ENCODE measurements at places on chromosomes 12 and 14.

GRCh38 chr12:49673446-49674317, 33.5 kb downstream of the FMNL3 start:
- DNase-seq: peak; percentile 75

DNA sequence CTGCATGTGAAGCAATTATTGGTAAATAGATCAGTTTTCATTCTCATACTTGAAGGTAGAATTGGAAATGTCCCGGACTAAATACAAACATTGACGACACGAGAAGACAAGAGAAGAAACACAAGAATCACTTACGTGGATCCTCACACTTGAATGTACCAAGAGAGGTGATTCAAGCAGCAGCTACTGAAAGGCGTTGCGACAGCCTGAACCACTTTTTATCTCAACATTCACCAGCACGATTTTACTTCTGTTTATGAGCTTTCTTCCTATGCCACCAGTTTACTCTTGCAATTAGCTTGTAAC, 3.6 kb upstream of the FZD10 start:
- DNase-seq: no peak

DNA sequence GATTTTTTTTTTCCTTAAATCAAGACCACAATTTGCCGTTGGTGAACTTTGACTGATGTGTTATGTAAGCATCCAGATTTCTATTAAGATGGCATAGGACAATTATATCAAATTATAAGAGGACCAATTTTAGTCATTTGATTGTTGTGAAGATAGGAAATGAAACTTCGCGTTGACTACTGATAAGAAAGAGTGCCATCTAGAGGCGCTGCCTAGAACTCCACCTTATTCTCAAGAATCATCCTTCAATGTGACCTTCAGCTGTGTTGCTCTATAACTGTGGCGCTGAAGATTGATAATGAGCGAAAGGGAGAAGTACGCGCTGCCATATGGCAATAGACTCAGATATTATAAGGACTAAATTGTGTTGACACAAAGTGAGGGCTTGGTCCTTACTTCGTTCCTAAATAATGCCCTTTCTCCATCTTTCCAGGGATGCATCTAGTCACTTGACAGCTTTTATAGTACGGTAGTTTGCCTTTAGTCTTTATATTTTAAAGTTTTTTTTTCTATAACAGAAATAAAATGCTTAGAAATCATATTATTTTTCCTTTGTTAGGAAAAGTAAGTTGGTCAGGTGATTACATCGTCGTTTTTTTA, 350.8 kb upstream of the STXBP6 start:
- no peak for DNase-seq

- DNase-seq: no peak
Observed at GRCh38 chr14:106060276-106060975, 534.0 kb downstream of the TMEM121 start.

DNA sequence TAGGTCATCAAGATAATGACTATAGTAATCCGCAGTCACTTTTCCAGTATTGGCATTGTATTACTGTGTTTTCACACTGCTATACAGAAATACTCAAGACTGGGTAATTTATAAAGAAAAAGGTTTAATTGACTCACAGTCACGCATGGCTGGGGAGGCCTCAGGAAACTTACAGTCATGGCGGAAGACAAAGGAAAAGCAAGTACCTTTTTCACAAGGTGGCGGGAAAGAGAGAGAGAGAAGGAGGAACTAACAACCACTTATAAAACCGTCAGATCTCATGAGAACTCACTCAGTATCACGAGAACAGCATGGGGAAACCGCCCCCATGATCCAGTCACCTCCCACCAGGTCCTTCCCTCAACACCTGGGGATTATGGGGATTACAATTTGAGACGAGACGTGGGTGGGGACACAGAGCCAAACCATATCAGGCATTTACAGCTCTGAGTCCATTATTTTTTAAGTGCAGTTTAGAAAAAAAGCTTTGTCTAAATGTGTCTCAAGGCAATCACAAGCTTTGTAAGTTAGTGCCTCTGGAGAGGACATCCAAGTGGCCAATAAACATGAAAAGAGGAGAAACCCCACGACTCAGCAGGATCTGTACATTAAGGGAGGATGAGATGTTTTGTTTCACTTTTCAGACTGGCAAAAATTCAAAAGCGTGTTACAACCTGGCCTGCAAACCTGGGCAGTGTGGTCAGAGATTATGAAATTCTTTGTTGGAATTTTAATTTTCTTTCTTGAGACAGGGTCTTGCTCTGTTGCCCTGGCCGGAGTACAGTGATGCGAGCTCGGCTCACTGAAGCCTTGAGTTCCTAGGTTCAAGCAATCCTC, 82.0 kb downstream of the DNAH10 start:
- no peak for DNase-seq

GRCh38 chr12:24048446-24048845, 99.0 kb upstream of the SOX5 start:
- DNase-seq: no peak

GRCh38 chr12:12158858-12159257, 88.1 kb downstream of the BCL2L14 start:
- DNase-seq: no peak

DNA sequence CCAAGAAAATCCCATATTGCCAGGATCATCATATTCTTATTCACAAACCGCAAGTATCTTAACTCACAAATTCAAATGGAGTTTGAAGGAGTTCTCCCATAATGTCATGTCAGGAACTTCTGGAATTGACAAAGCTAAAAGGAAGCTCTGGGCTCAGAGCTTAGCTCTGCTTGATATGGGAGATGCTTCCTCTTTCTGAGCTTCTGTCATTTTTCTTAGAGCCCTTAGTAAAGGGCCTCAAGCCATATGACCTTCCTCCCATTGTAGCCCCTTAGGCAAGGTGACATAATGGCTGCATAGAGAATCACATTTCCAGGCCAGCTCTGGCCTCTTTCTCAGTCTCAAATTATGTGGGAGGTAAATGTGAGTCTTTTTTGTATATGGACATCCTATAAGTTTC, 40.9 kb downstream of the SLC4A8 start:
- no peak for DNase-seq

DNA sequence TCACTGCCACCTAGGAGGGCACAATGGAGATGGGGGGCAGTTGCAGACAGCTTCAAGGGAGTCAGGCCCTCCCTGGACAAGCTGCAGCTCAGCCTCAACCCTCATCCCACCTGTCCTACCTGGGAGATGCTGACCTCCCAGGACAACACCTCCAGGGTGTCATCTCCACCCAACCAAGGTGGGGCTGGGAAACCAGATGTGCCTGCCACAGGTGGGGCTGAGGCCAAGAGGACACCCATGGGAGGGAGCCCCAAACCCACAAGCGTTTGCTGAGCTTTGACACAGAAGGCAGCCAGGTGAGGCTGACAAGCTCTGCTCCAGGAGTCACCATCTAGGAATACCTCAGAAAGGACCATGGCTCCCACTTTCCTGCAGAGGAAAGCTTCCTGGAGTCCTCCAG, 31.5 kb downstream of the ZFP36L1 start:
- no peak for DNase-seq

GRCh38 chr14:98510392-98510791, 761.6 kb downstream of the BCL11B start:
- no peak for DNase-seq

GRCh38 chr12:92133171-92133570, 12.5 kb downstream of the BTG1 start:
- no peak for DNase-seq

DNA sequence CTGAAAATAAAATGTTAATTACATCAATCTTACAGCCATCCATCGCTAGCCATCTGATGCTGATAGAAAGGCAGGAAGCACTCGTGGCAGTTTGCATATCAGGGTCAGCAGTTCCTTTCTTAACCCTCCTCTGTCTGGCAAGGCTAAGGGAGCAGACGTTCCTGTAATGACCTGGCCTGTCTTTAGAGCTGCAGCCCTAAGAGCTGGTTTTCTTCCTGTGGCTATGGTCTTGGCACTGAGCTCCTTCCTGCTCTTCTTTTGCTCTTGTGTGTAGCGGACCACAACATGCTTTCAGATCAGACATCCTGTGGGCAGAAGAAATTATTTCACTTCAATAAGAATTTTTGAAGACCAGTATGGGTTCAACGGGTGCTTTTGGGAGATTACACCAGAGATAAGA, 170.4 kb downstream of the DAD1 start:
- no peak for DNase-seq

GRCh38 chr12:75366629-75367028, 24.3 kb upstream of the GLIPR1L2 start:
- DNase-seq: no peak

GRCh38 chr12:29771165-29771564, 12.6 kb downstream of the TMTC1 start:
- no peak for DNase-seq

- no peak for DNase-seq
Observed at GRCh38 chr14:77067632-77068516, 30.2 kb upstream of the CIPC start.

DNA sequence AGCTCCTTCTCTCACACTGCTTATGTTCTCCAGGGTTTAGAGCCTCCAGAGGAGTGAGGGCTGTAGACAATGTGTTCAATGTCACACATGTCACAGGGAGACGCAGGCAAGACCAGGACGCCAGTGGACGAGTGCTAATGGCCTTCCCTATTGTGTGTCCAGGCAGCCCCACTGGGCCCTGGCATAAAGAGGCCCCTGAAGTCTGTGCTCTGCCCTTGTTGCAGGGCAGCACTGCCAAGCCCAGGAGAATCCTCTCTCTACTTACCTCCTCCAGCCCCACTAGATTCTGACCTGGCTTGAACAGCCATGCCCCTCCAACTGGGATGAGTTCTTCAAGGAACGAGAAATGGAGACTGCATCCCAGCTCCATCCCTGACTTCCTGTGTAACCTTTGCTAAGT, 24.8 kb upstream of the TMEM106C start:
- DNase-seq: no peak

GRCh38 chr12:9796346-9796745, 30.9 kb upstream of the KLRF1 start:
- no peak for DNase-seq

DNA sequence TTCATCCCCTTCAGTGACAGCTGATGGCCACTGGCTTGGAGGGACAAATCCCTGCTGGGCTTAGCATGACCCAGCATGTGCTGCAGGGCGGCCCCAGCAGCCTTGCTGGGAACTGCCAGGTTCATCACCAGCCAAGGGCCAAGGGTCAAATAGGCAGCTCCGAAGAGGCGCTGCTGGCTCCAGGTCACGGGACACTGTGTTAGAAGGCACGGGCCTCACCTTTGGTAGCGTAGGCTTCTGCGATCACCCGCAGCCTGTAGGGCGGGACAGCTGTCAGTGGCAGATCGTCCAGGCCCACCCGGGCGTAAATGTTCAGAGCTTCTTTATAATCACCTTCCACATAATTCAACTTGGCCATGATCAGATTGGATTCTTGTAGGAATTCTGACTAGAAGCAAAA, 35.7 kb downstream of the TTC7B start:
- DNase-seq: no peak

GRCh38 chr14:70887207-70887681, 20.0 kb upstream of the PCNX1 start:
- DNase-seq: no peak

Data from hypothalamus (tissue), 51 donors.